Activated CD8-positive, alpha-beta T cell treated with anti-CD3 and anti-CD28 coated beads for 36 hours (primary cell): ENCODE measurements at places on chromosomes 7 and 10.

DNA sequence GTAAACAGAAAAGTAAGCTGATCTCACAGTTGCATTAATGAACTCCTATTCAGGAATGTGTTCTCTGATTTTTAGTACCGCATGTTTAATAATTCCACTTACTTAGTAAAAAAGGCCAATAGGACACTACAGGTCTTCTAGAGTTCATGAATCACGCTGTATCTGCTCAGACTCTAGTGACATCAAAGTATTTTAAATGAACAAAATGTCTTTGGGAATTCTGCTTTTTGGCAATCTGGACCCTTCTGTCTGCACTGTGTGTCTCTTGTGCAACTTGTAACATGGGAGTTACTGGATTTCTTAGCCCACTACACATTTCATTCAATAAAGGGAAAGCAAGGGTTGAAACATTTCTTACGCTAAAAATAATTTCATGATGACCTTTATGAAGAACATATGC, 50.2 kb downstream of the RABGEF1 start:
- DNase-seq: no peak

GRCh38 chr7:2645274-2645868, 13.6 kb downstream of the TTYH3 start:
- DNase-seq: peak; percentile 84

DNA sequence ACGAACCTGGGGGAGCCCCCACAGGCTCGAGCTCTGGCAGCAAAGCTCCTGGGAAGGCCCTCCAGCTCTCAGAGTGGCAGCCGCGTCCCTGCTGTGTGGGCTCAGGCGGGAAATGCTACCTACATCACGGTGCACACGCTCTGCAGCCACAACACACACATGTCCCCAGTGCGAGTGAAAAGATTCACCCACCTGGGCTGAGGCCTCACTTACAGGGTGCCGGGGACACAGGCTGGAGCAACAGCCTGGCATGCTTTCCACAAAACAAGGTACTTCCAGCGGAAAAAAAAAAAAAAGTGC, 410.4 kb upstream of the FOXK1 start:
- DNase-seq: no peak

DNA sequence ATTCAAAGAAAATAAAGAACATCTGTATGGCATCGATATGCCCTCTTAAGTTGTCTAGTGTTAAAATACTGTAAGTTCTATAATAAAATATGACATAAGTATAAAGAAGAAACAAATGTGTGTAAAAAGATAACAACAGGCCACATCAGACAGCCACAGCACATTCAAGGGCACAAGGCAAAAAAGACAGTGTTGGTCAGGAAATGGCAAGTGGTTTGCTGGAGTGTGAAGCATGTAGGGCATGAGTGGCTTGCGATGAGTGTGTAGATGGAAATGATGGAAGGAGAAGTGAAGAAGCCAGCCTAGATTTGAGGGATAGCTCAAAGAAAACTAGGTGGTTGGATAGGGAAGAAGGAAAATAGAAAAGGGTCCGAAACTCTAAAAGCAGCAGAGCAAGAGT, 341.6 kb downstream of the CRPPA start:
- no peak for DNase-seq

GRCh38 chr10:104274762-104275721, 6.1 kb downstream of the GSTO2 start:
- peak; percentile 59 for DNase-seq

GRCh38 chr7:157122800-157123495, 15.8 kb upstream of the UBE3C start:
- DNase-seq: no peak

GRCh38 chr10:21347043-21347784, 178.3 kb downstream of the SKIDA1 start:
- no peak for DNase-seq

- no peak for DNase-seq
Measured at GRCh38 chr10:71260622-71261325, 48.4 kb downstream of the UNC5B start.

DNA sequence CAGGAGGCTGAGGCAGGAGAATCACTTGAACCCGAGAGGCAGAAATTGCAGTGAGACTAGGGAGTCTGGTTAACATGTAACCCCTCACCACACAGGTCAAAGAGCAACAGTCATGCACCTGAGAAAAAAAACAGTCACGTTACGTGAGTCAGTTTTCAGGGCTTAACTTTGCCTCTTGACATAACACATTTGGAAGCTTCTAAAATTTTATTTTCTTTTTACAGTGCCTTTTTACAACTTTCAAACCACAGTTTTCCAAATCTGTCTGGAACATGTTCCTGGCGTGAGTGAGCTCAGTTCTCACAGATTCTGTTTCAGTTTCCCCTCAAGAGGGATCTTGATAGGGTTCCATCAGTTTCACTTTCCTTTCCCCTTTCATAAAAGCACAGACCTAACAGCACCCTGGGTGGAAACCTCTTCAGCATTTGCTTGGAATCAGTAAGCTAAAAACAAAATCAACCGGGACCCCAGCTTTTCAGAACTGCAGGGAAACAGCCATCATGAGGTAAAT, 4.4 kb downstream of the IFIT3 start:
- peak; percentile 48 for DNase-seq

DNA sequence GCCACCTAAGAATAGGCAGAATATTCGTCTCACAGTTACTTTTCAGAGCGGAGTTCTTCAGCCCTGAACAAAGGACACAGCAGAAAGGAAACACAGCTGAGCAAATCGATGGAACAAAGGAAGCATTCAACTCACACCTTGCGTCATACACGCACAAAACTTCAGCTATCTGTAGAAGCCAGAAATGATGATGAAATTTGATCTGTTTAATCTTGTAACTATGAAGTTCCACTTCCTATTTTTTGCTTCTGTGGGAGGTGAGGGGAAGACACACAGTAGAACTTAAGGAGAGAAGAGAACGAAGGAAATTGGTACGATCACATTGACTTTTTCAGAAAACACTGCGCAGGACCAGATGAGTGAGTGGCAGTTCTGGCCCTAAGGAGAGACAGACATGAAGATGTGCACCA, 26.2 kb downstream of the FAM171A1 start:
- no peak for DNase-seq

GRCh38 chr10:69056536-69057260, 31.2 kb upstream of the SRGN start:
- no peak for DNase-seq

DNA sequence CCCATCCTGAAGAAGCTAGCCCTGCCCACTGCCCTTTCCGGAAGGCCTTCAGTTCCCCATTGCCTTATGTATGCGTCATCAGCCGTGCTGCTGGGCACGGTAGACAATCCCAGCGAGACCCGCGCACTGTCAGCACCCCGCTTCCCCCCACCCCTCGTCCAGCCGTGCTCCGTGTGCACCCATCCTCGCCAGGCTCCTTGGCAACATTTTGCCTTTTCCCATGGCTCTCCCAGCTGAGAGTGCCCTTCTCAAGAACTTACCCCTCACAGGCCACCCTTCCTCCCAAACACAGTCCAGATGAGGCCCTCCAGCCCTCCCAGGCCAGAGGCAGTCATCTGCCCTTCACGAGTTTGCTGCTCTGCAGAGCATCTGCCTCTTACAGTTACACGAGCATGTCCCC, 633.8 kb upstream of the FOXK1 start:
- DNase-seq: no peak

DNA sequence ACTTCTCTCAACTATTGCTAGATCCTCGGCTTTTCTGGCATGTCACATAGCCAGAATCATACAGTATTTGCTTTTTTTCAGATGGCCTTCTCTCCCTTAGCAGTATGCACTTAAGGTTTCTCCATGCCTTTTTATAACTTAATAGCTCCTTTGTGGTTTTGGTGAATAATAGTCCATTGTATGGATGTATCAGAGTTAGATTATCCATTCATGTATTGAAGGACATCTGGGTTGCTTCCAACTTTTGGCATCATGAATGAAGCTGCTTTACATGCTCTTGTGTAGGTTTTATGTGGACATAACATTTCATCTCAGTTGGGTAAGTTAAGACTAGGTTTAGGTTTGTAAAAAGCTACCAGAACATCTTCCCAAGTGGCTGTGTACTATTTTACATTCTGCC, 4.6 kb downstream of the ATP5F1C start:
- no peak for DNase-seq

DNA sequence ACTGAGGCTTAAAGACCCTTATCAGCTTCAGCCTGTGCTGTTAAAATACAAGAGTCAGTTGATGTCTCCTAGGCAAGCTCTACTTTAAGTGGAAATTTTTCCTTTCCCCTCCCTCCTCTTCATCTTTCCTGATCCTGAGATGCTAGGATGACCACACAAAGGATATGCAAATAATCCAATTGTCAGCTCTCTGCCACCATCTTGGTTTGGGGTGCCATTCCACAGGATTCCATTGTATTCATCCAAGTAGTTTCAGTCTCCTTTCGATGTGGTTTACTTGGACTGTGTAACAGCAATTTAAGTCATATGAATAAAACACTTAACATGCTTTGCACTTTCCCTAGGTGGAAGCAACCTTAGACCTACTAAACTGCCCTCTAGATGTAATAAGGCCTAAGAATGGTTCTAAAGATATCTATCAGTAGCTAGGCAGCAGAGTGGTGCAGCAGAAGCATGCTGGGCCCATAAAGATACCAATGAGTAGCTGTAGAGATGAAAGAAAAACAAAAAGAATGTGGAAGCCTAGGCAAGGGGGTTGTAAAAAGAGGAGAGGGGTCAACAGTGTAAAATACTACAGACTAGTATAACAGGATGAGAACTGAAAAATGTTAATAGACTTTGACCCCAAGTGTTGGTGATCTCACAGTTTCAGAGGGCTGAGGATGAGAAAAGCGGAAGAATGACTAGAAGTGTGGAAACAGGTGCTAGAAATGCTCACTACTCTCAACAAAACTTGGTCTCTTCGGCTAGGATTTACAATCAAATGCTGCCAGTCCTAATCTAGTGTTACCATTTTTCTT, 2.4 kb upstream of the CFAP69 start:
- DNase-seq: no peak

GRCh38 chr7:117283371-117283770, 39.5 kb downstream of the WNT2 start:
- no peak for DNase-seq

DNA sequence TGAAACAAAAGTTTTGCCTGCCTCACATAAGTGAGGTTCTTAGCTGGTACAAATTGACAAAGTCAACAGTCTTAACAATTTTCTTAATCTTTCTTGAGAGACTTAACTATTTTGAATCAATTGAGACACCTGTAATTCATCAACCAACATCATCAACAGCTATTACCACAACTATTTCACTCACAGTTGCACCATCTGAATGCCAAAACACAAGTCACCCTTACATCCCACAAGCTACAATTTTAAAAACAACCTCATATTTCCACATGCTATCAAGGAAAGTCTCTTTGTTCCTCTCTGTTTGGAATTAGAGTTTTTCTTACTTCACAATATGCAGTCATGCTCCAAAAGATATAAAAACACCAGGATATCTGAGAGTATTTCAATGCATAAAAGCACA, 4.9 kb downstream of the SMURF1 start:
- DNase-seq: no peak
